NCI-H748 treated with DMSO at 0.1 percent for 48 hours (cell line): ENCODE measurements at places on chromosomes 13 and 19.
A peak's percentile ranks its signal among the peaks of the same experiment; 100 is the strongest.

DNA sequence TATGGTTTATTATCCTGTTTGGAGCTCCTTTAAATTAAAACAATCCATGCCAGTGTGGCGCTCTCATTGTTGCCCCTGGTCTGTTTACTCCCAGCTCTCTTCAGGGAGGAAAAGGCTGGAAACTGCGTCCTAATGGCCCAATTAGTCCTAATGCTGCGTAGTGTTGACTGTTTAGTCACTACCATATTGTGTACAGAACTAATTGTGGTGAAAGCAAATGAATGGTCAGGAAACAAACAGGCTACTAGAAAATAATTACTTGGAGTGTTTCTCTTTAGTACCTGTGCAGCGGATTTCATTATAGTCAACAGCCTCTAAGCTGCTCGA is 54.5 kb upstream of the MTIF3 start:
- DNase-seq = peak; percentile 100

GRCh38 chr19:2168619-2169424 is 5.1 kb downstream of the DOT1L start:
- DNase-seq = no peak

DNA sequence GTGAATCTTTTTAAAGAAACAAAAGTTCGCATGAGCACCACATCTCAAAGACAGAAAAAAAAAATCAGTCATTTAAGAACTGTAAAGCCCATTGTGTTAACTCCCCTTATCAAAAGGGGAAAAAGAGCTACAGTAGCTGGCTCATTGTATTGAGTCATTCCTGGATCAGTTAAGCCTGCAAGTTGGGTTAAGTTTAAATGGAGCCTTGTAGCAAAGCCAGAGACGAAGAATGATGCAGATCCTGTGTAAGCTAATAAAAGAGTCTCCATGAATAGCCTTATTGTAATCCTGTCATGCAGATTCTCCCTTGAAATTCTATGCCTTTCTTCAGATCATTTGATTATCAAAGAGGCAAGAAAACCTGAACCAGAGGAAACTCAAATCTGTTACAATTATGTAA is 83.8 kb downstream of the CRYL1 start:
- DNase-seq = no peak

GRCh38 chr19:7705387-7706187 is 3.7 kb upstream of the FCER2 start:
- no peak for DNase-seq

DNA sequence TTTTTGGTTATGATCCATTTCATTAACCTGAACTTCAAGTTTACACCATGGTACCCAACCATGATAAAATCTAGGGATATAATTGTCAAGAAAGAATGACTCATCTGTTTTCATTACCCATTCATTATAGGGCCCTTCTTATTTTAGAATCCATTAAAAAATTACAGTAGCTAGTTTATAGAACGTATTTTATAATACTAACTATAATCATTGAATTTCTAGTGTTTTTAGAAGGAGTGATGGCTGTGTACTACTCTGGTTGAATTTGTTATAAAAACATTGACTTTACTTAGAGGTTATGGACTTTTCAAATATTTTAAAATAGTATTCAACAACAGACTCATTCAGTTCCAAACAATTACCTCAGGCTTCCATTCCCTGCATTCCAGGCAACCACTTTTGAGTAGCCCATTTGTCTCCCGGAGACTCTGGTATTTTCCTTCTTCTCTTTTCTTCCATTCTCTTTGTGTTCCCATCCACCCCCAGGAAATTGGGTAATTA is 71.9 kb upstream of the KLF12 start:
- no peak for DNase-seq

GRCh38 chr13:23966221-23966690 is 69.0 kb upstream of the C1QTNF9B start:
- DNase-seq = no peak

DNA sequence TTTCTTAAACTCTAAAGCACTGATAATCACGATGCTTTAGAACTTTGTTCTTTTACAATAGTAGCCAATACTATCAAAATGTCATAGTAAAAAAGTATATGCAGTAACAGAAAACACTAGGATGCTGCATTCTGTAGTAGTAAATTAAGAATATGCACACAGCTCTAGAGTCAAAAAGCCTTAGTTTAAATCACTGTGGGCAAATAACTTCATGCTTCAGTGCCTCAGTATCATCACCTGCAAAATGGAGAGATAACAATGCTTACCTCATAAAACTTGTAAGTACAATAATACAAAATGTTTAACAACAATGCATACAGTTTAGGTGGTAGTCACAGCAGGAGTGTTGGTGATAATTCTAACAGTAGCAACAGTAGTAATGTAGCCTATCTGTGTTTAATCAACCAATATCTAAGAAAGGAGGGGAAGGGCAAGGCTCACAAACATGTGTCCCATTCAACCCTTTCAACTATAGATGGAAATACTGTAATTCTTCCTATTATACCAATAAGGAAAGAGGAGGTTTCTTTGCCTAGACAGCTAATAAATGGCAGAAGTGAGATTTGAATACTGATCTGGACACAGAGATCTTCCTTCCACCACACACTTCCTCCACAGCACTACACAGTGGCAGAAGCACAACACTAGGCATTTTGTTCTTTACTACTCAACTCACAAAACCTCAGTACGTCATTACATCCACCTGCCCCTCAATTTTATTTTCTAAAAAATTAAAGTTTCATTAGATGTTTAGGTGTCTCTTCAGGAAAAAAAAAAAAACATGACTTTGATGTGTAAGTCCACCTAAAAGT is 4.6 kb downstream of the RBM26 start:
- DNase-seq = no peak

- DNase-seq = no peak
Observed at GRCh38 chr19:38162632-38163031, 61.4 kb downstream of the DPF1 start.

- DNase-seq = no peak
Observed at GRCh38 chr19:2087621-2088100, 8.5 kb downstream of the MOB3A start.

DNA sequence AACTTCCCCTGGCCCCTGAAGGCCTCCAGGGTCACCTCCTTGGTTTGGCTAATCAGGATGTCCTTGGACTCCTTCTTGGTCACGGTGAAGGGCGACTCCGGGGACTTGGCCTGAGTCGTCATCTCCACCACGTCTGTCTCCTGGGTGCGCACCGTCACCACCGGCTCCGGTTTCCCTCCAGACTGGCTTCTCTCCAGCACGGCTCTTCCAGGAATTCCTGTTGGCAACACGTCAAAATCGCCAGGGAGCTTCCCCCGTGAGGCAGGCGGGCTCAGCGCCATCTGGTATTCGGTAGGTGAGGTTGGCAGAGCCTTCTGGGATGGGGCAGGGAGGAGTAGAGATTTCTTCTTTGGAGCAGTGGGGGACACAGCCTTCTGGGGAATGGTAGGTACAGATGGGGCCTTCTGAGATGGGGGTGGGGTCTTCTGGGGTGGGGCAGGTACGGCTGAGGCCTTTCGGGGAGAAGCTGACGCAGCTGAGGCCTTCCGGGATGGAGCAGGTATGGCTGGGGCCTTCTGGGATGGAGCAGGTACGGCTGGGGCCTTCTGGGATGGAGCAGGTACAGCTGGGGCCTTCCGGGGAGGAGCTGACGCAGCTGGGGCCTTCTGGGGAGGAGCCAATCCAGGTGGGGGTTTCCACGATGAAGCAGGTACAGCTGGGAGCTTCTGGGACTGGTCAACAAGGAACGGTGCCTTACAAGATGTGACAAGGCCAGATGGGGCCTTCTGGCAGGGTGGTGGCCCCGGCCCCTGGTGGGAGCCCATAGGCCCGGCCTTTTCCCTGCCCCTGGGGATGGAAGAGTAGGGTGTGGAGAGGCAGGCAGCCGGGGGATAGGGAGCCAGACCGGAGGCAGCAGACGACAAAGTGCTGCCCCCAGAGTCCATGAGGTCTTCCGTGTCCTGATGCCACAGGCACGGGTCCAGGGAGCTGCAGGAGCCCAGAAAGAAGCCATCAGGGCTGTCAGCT is 3.8 kb downstream of the GARIN5B start:
- no peak for DNase-seq

- DNase-seq = no peak
Observed at GRCh38 chr13:99626461-99627082, 125.3 kb downstream of the TM9SF2 start.

DNA sequence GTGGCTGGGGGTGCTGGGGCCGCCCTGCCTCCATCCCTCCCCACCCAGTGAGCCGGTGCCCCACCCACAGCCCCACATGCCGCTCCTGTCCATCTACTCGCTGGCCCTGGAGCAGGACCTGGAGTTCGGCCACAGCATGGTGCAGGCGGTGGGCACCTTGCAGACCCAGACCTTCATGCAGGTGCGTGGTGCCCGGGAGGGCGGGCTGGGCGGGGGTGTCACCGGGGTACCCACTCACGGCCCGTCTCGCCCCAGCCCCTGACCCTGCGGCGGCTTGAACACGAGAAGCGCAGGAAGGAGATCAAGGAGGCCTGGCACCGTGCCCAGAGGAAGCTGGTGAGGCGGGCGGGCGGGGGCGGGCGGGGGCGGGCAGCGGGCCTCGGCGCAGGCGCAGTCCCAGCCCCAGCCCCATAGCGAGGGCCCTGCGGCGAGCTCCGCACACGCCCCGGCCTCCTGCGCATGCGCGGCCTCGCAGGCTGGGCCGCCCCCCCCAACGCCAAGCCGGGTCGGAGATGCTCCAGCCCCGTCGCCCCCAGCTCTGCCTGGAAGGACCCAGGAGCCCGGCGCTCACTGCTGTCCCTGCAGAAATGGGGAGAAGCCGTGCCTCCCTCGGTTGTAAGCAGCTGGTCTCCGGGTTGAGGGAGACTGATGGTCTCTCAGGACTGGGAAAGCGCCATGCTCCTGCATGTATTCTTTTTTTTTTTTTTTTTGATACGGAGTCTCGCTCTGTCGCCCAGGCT is 7.7 kb downstream of the ARHGAP45 start:
- DNase-seq = peak; percentile 61

- DNase-seq = no peak
Observed at GRCh38 chr19:47049307-47049700, 880 bp upstream of the TMEM160 start.

- peak; percentile 22 for DNase-seq
Observed at GRCh38 chr13:28411831-28412353, 83.0 kb downstream of the FLT1 start.

DNA sequence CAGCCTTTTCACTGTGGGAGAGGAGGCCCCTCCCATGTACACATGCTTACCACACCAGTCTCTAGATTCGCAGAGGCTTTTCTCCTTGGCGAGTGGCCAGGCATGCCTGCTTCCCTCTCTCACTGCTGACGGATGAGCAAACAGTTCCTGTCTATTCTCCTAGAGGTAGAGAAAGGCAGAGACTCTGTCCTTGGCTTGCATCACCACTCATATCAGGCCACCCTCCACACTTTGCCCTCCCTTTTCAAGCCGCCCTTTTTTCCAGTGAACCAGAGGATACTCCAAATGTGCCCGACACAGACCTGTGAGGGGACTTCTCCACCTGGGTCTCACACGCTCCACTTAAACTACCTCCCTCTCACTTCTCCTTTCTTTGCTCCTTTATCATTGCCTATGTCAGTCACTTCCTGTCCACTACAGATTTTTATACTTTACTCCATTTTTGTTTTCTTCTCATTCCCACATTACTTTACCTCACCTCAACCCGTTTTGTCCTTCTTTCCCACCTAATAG is 284.6 kb downstream of the DNAJC15 start:
- DNase-seq = peak; percentile 82

GRCh38 chr13:107299717-107300116 is 731.8 kb upstream of the ARGLU1 start:
- DNase-seq = peak; percentile 10

DNA sequence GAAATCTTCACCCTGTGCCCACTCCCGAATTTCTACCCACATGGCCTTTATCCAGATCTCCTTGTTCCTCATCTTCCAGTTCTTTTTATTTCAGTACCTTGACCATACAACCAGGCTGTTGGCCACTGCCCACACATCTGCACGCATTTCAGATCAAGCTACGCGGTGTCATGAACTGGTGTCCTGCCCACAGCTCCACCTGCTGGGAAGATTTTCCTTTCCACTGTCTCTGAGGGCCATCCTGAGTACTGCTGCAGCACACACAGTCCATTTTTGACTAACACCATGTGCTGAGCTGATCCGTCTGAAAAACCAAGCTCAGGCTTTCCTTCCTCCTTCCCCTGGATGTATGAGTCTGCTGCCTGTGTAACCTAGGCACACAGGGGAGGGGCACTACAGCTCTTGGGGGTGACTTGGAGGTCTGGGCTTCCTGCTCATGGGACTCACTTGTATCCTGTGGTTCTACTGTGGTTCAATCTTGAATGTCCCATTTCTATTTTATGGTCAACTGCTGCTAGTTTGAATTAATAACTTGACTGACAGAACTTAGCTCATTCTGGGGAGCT is 71.9 kb downstream of the WASF3 start:
- DNase-seq = no peak

DNA sequence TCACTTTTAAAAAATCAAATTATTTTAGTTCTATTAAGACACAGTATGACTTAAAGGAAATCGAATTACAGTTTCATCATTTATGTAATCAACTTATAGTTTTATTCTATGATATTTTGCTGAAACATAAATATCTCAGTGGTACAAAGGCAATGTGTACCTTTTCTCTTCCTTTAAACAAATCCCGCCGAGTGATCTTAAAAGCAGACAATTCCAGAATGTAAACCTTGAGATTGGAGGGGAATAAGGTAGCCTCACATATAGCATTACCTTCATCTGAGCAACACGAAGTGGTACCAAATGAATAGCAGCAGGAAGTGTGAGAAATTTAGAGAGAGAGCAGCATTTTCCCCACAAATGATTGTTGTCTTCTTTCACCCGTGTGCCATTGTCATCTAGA is 842.2 kb upstream of the GPC6 start:
- DNase-seq = no peak

GRCh38 chr19:8609279-8610040 is 1.1 kb downstream of the ADAMTS10 start:
- DNase-seq = no peak

DNA sequence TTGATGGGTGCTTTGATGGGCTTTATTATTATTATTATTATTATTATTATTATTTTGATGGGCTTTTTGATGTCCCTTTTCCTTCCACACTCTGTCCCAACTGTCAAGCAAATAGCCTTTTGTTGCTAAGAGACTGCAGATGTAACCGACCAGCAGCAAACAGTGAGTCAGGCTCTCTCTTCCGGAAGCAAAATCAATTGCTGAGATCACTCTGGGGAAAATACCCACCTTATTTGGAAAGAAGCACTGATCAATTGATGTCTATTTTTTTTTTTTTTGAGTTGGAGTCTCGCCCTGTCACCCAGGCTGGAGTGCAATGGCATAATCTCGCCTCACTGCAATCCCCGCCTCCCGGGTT is 2.9 kb downstream of the LDLR start:
- DNase-seq = no peak

- DNase-seq = no peak
Observed at GRCh38 chr13:37201081-37201480, 95.6 kb upstream of the CSNK1A1L start.

- no peak for DNase-seq
Observed at GRCh38 chr13:53237696-53238095, 209.1 kb downstream of the OLFM4 start.

- no peak for DNase-seq
Observed at GRCh38 chr19:31166206-31166605, 183.0 kb downstream of the TSHZ3 start.
